ENCODE measurements at places on chromosomes 5 and 9. TPM values are rescaled to one million over a fixed set of nuclear protein-coding genes. Genes with fewer than 3 reads are reported as not detected.

GRCh38 chr5:89536020-89536419 is 653.0 kb upstream of the MEF2C start:
- no peak for DNase-seq

DNA sequence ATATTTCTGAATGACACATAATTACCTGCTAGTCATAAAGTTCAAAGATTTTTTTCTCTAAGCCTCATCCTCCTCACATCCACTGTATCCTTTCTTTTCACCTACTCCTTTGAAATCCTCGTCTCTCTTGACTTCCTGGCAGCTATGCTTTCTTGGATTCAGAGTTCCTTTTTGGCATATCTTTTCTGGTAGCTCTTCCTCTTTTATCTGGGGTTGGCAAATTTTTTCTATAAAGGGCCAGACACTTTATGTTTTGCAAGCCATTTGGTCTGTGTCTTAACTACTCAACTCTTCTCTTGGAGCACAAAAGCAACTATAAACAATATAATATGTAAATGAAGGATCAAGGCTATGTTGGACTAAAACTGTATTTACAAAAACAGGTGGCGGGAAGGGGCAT is 197.5 kb downstream of the KIAA0825 start:
- no peak for DNase-seq

DNA sequence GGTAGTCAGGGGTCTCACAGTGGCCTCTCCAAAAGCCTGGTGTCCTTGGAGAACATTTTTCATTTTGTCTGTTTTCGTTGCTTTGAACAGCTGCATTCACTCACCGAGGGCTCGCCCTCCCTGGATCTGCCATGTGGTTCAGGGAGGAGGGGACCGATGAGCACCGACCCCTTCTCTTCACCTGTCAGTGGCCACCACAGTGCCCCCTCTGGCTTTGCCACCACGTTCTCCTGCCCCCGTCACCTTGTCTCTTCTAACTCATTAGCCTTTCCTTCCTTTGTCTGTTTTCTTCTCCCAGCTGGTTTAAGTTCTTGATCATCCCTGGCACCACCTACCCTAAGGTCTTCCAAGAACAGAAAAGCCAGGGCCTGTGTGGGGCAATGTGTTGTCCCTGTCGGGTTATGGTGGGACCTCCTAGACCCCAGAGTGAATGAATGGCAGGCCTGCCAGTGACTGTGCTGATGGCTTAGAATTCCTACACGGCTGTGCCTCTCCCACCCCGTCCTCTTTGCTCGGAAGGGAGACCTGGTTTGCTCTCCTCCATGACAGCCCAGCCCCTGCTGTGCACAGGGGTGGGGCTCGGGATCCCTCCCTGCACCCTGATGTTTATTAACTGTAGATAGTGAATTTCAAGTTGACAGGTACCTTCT is 90.0 kb downstream of the ANKRD33B start:
- no peak for DNase-seq

GRCh38 chr9:131290767-131291370 is 1.3 kb downstream of the PLPP7 start:
- peak; percentile 38 for DNase-seq

DNA sequence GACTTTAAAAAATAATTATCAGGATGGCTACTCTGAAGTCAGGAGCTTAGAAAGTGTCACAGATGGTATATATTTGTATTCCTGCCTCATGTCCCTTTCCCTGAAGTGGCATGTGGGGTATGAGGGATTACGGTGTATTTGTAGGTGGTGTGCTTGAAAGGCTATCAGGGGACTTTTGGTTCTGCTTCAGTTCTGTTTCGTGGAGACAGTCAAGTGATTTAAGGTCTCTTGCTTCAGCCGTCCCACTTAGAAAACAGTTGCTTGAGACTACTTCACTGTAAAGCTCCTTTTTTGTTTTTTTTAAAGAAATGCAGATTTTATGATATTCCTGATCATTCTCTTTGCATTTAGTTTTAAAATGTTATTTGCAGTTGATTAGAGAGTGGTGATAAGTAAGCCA is 18.3 kb downstream of the PARP8 start:
- no peak for DNase-seq

DNA sequence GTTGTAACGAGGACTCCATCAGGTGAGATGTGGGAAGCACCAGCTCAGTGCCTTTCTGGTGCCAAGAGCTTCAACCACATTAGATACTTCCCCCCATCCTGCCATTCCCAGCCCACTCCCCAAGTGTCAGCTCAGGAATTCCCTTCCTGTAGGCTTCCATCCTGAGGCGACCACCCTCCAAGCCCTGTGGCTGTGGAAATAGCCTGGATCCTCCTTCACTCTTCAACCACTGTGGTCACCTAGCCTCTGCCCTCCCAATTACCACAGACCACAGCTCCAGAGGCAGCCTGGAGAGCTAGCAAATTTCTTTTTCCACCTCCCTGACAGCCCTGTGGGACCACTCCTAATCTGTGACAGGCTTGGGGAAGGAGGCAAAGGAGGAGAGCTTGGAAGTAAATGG is 219.8 kb upstream of the MAP3K1 start:
- no peak for DNase-seq

- DNase-seq = no peak
These were observed 62.5 kb upstream of the PSD2 start for GRCh38 chr5:139733010-139733688.

- DNase-seq = no peak
These were observed 280.3 kb upstream of the TUT7 start for GRCh38 chr9:86634501-86634900.

- DNase-seq = no peak
These were observed 162.2 kb downstream of the OXCT1 start for GRCh38 chr5:41707853-41708603.

DNA sequence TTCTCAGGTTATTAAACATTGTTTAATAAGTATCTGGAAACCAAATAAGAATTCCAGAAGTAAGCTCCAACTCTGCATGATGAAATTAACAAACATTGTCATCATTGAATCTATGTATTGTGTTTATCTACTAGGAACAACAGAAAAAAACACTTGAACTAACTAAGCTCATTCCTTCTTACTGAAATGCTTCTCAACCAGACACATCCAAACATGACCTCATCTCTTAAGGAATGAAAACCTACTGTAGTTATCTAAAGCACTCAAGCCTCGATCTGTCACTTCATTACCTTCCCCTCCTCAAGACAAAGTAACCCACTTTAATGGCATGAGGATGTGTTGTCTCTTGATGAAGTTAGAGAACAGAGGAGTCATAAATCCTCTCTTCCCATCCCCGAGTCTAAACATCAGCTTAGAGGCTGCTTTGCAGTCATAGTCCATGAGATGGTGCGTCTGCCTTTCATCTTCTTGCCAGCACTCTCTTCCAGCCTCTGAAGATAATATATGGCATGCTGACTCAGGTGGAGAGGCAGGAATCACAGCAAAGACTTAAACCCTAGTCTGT is 86.5 kb downstream of the CEMIP2 start:
- no peak for DNase-seq

DNA sequence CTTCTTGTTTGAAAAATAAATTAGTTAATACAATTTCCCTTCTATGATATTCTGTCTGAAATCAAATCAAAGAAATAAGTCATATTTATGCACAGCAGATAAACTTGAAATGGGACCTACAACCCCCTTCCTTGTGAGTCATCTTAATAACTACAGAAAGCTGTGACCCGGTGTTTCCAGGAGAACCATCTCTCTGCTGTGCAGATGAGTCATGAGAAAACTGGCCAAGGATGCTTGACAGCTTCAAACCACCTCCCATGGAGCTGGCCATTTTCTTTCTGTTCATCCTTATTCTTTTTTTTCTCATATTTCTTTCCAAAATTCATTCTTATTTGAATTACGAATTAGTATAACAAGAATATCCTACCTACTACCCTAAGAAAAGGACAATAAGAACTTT is 43.4 kb upstream of the NR4A3 start:
- no peak for DNase-seq

DNA sequence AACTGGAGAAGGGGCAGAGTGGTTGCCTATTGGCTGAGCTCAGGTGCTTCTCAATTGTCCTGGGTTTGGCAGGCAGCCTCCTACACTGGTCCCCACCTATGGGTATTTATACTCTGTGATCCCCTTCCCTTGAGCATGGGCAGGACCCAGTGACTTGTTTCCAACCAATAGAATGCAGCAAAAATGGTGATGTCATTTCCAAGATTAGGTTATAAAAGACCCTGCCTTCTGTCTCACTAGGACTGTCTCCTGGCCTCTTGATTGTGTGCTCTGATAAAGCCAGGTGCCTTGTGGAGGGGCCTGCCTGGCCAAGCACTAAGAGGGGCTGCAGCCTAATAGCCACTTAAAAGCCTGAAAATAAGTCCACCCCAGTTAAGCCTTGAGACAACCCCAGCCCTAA is 76.1 kb downstream of the MSX2 start:
- DNase-seq = no peak

GRCh38 chr5:94893412-94894135 is 275.1 kb downstream of the SLF1 start:
- DNase-seq = no peak

GRCh38 chr5:170333161-170333910 is 35.8 kb upstream of the LCP2 start:
- no peak for DNase-seq

DNA sequence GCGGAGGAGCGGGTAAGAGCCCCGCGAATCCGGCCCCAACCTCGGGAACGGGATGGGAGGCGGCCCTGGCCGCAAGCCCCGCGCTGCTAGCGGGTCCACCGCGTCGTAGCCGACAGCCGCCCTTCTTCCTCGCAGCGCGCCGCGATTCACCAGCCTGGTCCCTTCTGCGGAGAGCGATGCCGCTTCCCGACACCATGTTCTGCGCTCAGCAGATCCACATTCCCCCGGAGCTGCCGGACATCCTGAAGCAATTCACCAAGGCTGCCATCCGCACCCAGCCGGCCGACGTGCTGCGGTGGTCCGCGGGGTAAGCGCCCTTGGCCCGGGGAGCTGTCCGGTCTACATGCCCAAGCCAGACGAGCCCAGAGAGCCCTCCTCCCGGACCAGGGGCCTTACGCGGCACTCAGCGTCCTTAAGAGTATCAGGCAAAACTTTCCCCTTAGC is 335 bp downstream of the ROPN1L start:
- no peak for DNase-seq

GRCh38 chr5:97998941-97999340 is 774.5 kb upstream of the RGMB start:
- DNase-seq = no peak

DNA sequence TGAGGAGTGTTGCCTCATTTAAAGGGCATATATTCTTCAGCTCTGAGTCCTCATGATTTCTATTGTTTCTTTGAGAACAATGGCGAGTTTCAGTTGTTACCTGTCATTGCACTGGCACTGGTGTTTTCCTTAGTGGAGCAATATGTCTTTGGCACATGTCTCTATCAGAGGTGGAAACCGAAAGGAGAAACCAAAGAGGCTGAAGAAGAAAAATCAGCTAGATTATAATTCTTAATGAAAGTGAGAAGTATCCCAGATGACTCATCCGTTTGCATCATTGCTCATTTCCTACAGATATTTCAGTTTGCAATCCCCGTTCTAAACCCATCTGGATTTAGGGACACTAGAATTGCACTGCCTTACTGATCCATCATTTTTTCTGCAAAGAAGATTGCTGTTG is 324.6 kb downstream of the TMEM232 start:
- no peak for DNase-seq

DNA sequence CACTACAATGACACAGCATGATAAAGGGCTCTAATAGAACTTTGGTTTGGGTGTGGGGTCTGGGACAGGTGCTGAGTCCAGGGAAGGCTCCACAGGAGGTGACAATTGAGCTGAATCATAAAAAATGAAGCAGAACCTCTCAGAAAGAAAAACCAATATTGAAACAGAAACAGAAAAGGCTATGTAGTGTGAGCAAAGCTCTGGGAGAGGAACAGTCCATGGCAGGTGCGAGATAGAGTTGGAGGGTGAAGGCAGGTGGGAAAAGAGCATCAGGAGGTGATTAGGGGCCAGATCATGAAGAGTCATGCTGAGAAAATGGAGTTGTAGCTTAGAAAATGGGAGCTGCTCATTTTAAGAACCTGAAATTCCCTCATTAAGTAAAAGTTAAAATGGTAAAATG is 164.9 kb downstream of the KCTD16 start:
- no peak for DNase-seq

- DNase-seq = no peak
These were observed 504 bp upstream of the ZNF618 start for GRCh38 chr9:113875459-113876150.

- DNase-seq = no peak
These were observed 6.6 kb upstream of the NRG2 start for GRCh38 chr5:140049713-140050112.

- DNase-seq = no peak
These were observed 495.3 kb upstream of the NMUR2 start for GRCh38 chr5:152900332-152900731.

GRCh38 chr5:139760066-139761056 is 35.2 kb upstream of the PSD2 start:
- DNase-seq = no peak

DNA sequence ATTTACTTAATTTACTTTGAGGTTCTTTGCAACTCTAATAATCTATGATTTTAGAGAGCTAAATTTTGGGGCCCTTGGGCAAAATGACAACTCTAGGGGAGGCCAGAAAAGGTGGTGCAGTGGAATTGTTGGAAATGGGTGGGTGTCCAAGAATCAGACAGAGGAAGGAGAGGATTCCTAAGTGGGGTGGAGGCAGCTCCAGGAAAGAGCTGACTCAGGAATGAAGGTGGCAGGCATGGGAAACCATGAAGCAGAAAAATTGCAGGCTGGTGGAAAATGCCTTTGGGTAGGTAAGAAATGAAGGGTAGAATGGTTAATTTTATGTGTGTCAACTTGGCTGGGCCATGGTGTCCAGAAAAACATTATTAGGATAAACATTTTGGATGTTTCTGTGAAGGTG is 248.5 kb upstream of the TUT7 start:
- DNase-seq = no peak

- DNase-seq = no peak
These were observed 33.0 kb downstream of the ELOVL7 start for GRCh38 chr5:60811105-60811504.

DNA sequence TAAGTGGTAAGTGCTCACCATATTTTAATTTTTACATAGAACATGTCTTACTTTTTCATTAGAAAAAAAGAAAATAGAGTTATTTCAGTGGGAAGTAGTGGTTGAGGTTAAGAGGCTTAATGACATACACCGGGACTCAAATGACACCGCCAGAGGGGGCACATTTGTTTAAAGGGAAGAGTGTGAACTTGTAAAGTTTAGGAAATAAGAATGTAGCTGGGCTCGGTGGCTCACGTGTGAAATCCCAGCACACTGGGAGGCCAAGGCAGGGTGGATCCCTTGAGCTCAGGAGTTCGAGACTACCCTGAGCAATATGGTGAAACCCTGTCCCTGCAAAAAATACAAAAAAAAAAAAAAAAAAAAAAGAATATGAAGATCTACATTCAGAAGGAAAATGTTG is 43.4 kb upstream of the TNFAIP8 start:
- DNase-seq = no peak

MCC gene
- 29.4 TPM for total RNA-seq

BTNL8 gene
- total RNA-seq = not detected

C5orf58 gene
- 0.65 TPM for total RNA-seq

TOR4A gene
- 16.6 TPM for total RNA-seq

INSYN2B gene
- total RNA-seq = 0.30 TPM

BICD2 gene
- 33.2 TPM for total RNA-seq

TJP2 gene
- total RNA-seq = 116 TPM

MYMK gene
- not detected for total RNA-seq

VPS13A gene
- total RNA-seq = 35.0 TPM

BNIP1 gene
- total RNA-seq = 9.1 TPM

SPINK13 gene
- total RNA-seq = not detected

IL7R gene
- total RNA-seq = 0.67 TPM

SLC31A1 gene
- 9.4 TPM for total RNA-seq

SPATA31C1 gene
- not detected for total RNA-seq

F2RL1 gene
- total RNA-seq = 0.62 TPM

GPR150 gene
- not detected for total RNA-seq

RLN2 gene
- total RNA-seq = not detected

PLK2 gene
- 63.6 TPM for total RNA-seq

GDNF gene
- total RNA-seq = not detected
